Sigmoid colon (tissue), 7 donors: ENCODE measurements at places on chromosomes 13 and 19.

DNA sequence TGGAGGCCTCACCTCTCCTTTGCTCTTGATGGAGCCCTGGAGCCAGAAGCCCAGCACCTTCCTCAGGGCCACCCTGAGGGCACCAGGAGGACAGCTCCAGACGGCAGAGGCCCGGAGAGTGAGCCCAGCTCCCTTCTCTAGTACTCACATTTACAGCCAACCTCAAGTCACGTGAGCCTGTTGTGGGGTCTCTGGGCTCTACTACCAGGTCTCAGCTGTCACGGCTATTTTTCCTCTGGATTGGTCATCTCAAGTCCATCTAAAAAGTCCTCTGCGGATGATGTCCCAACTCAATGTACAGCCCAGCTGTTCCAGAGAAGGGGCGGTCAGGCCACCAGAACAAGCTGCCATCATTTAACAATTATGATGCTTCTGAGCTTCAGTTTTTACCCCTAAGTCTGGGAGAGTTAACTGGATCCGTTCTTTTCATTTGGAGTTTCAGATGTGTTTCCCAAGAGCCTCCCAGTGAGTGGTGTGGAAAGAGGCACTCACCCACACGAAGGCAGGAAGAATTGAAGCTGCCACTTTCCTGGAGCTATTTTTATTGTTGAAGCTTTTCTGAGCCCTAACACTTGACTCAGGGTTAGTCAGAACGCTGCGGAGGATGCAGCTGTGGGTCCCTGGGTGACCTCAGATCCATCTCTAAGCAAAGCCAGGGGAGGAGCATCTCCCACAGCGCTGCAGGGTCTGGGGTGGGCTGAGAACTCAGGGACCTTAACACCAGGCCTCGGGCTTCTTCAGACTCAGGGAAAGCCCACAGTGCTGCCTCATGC, 143.5 kb upstream of the UBL3 start:
- no peaks in the 10 kb centered on the region for H3K36me3 ChIP-seq
- H3K4me3 ChIP-seq, result no peak overlapping the region
- no peaks in the 10 kb centered on the region for H3K4me1 ChIP-seq
- DNase-seq, result no peak
- no peak overlapping the region for H3K27ac ChIP-seq

GRCh38 chr19:9741476-9742171, 26.9 kb downstream of the ZNF846 start:
- no peak for DNase-seq
- no peak overlapping the region for H3K4me3 ChIP-seq
- H3K4me1 ChIP-seq, result no peaks in the 10 kb centered on the region
- H3K36me3 ChIP-seq, result no peaks in the 10 kb centered on the region
- no peak overlapping the region for H3K27ac ChIP-seq
- no peaks in the 10 kb centered on the region for H3K27me3 ChIP-seq

DNA sequence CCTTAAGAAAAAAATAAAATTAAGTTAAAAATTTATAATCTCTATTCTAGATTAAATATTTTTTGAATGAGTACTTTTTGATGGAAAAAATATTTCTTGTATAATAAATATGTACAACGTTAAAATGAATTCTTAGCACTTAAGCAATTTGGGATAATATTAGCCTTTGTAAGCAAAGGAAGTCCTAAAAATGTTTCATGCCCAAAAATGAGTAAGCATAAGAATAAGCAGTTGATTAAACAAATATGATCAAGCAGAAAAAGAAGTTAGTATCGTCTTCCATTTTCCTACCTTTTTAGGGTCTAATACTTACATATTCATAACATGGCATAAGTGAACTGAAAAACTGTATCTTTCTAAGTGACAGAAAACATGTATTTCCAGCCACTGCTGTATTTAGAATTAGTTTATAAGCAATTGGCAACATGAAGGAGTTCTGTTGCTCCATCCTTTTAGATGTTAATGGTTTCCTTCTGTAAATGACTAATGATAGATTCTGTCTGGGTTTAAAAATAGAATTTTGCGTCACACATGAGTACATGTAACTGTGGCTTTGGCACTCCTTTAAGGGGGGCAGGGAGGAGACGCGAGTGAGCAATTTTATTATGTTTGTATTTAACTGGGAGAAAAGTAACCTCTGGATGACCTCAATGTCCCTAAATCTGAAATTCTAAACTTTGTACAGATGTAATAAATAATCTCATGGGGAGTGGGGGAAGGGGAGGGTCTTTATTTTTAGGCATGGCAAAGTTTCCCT, 237.4 kb downstream of the RGCC start:
- H3K4me3 ChIP-seq, result no peak overlapping the region
- peak overlapping the region; percentile 72 for H3K27ac ChIP-seq
- H3K27me3 ChIP-seq, result no peaks in the 10 kb centered on the region
- H3K4me1 ChIP-seq, result peaks cover 25% of the 10 kb centered on the region
- peaks cover 32% of the 10 kb centered on the region for H3K36me3 ChIP-seq

GRCh38 chr13:53110181-53110580, 81.6 kb downstream of the OLFM4 start:
- no peaks in the 10 kb centered on the region for H3K27me3 ChIP-seq
- no peak for DNase-seq
- no peaks in the 10 kb centered on the region for H3K36me3 ChIP-seq
- no peak overlapping the region for H3K4me3 ChIP-seq

DNA sequence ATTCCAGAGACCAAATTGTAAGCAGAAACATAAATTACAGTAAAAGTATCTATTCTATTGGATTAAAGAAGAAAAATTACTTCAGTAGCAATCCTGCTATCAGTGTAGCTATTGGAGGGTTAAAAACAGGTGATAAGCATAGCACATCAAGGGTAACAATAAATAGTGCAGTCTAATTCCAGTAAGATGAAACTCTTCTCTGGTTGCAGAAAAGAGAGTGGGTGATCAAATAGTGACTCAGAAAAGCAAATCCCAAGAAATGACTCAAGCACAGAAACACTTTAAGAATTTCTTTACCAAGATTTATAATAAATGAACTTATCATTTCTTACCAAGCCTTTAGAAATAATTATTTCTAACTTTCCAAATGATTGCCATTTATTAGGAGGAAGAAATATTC, 135.7 kb downstream of the LMO7 start:
- no peaks in the 10 kb centered on the region for H3K36me3 ChIP-seq
- DNase-seq, result no peak
- H3K27ac ChIP-seq, result no peak overlapping the region
- H3K4me3 ChIP-seq, result no peak overlapping the region
- no peaks in the 10 kb centered on the region for H3K27me3 ChIP-seq
